ENCODE measurements at places on chromosomes 1 and 21. TPM values are rescaled to one million over a fixed set of nuclear protein-coding genes. Genes with fewer than 3 reads are reported as not detected.

GRCh38 chr21:42523211-42523610 lies 9.6 kb downstream of the SLC37A1 start:
- no peak overlapping the region for H3K4me3 ChIP-seq
- no peaks in the 10 kb centered on the region for H3K27me3 ChIP-seq
- DNase-seq = no peak
- peaks cover 35% of the 10 kb centered on the region for H3K36me3 ChIP-seq
- peaks cover 25% of the 10 kb centered on the region for H3K4me1 ChIP-seq

- H3K4me3 ChIP-seq = no peak overlapping the region
- no peaks in the 10 kb centered on the region for H3K4me1 ChIP-seq
- DNase-seq = no peak
- H3K27ac ChIP-seq = no peak overlapping the region
Observed at GRCh38 chr21:43987509-43987908, 24.6 kb upstream of the TRAPPC10 start.

- no peaks in the 10 kb centered on the region for H3K36me3 ChIP-seq
- H3K4me3 ChIP-seq = no peak overlapping the region
Observed at GRCh38 chr1:245160288-245160687, 5.5 kb downstream of the KIF26B start.

DNA sequence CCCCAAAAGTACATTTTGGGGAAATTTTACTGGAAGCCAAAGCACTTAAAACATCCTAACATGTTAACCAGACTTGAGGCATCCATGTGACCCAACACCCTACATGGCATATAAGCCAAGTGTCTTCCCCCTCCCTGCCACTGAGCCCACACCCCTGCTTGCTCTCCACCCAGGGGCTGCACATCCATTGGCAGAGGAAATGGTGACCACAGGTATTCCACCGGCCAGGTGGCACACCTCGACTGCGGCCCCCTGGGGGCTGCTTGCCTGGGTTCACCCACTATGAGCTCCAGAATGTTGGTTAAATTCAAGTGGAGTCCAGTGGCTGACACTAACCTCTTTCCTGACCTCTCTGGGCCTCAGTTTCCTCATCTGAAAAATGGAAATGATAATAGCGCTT lies 64.4 kb upstream of the FAM20B start:
- H3K36me3 ChIP-seq = no peaks in the 10 kb centered on the region
- no peak overlapping the region for H3K27ac ChIP-seq
- no peak overlapping the region for H3K4me3 ChIP-seq
- H3K4me1 ChIP-seq = no peaks in the 10 kb centered on the region
- no peak for DNase-seq

- no peak overlapping the region for H3K27ac ChIP-seq
- H3K36me3 ChIP-seq = no peaks in the 10 kb centered on the region
- no peak for DNase-seq
- H3K27me3 ChIP-seq = peaks cover 2% of the 10 kb centered on the region
Observed at GRCh38 chr1:1954831-1955441, 35.9 kb upstream of the TMEM52 start.

DNA sequence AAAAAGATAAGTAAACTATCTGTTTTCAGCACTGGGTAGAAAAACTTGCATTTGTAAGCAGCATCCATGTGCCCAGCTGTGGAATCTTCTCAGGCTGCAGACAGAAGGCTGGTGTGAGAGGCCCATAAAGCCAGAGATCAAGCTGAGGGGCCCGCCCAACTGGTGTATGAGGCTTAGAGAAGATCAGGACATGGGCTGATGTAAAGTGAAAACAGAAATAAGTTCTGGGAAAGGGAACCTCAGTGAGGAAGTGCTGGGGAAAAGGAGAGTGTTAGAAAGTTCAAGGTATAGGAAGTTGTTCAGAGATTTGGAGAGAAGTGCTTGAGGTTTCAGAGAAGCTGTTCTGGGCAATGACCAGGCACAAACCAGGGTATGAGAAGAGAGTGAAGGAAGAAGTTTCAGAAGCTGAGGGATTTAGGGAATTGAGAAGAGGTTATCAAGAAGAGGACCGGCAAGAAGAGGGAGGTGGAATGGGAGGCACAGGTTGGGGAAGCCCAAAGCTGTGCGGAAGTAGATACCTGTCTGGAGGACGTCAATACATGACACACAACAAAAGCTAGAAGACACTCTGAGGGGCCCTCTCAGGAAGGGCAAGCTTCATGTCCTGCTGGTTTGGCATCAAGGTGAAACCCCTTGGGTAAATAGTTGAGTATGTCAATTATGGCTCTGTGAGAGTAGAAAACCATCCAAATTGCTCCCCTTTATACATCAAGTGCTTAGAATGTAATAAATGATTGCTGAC lies 2.7 kb upstream of the CD5L start:
- no peaks in the 10 kb centered on the region for H3K27me3 ChIP-seq
- H3K27ac ChIP-seq = no peak overlapping the region
- no peak for DNase-seq
- no peaks in the 10 kb centered on the region for H3K4me1 ChIP-seq
- no peaks in the 10 kb centered on the region for H3K36me3 ChIP-seq

DNA sequence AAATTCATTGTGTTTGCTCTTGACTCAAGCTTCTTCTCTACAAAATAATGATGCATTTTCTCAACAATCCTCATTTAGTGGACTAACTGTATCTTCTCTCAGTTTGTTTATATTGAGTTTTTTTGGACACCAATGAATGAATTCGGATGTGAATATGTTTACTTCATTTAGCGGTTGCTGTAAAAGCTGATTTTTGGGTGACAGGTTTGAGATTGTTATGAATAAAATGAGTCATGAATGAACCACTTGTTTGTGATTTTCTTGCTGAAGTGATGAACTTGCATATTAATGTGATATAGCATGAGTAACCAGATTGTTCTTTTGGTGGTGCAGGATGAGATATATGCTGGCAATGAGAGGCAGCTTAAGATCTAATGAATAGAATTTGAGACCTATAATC lies 3.1 kb downstream of the DNM3 start:
- H3K4me3 ChIP-seq = no peak overlapping the region
- DNase-seq = no peak
- H3K27me3 ChIP-seq = peaks cover 19% of the 10 kb centered on the region
- H3K4me1 ChIP-seq = peaks cover 9% of the 10 kb centered on the region
- no peaks in the 10 kb centered on the region for H3K36me3 ChIP-seq

DNA sequence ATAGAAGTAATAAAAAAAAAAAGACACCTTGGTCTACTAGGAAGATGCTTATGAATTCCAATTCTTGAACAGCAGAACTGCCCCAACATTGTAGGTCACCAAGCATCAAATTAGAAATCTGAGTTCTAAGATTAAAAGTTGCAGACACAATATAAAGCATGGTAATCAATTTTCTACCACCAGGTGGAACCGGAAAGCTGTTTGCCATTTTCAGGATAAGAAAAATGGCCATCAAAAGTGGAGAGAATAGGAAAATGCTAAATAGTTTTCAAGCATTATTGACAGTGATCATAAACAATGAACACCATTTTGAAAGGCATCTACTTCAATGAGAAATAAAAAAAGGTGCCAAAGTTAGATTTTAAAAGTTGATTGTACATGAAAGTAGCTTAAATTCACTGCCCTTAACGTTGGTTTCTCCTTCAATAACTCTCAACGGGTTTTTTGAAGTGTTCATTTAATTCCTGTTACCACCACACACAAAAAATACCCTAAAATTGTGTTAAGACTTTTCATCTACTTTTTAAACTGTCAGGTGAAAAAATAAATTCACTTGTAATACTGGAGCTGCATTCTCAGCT lies 252.9 kb downstream of the KCNT2 start:
- no peak for DNase-seq
- no peaks in the 10 kb centered on the region for H3K4me1 ChIP-seq
- H3K27me3 ChIP-seq = no peaks in the 10 kb centered on the region
- H3K27ac ChIP-seq = no peak overlapping the region

DNA sequence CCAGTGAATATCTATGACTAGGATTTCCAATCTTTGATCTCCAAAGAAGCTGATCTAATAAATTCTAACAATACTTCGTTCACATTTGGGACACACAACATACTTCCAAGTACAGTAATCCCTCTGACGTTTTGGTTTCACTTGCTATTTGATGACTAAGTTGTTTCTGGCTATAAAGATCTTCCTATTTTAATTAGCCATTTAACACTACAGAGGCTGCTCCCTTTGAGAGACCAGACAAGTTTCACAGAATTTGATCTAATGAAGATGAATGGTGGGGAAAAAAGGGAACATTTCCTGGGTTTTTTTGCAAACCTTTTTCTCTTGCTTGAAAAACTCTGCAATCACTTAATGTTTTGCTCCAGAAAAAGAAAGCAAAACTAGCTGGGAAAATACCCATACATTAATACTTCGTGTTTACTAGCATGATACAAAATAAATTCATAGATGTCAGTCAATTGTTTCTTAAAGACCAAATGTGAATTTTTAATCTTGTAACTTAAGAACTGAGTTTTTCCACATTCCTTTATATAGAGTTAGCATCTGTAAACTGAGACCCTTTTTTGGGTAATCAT lies 28.0 kb upstream of the GLIS1 start:
- peaks cover 5% of the 10 kb centered on the region for H3K4me1 ChIP-seq
- H3K4me3 ChIP-seq = no peak overlapping the region
- no peak overlapping the region for H3K27ac ChIP-seq
- no peak for DNase-seq
- H3K27me3 ChIP-seq = no peaks in the 10 kb centered on the region
- H3K36me3 ChIP-seq = peaks cover 14% of the 10 kb centered on the region

DNA sequence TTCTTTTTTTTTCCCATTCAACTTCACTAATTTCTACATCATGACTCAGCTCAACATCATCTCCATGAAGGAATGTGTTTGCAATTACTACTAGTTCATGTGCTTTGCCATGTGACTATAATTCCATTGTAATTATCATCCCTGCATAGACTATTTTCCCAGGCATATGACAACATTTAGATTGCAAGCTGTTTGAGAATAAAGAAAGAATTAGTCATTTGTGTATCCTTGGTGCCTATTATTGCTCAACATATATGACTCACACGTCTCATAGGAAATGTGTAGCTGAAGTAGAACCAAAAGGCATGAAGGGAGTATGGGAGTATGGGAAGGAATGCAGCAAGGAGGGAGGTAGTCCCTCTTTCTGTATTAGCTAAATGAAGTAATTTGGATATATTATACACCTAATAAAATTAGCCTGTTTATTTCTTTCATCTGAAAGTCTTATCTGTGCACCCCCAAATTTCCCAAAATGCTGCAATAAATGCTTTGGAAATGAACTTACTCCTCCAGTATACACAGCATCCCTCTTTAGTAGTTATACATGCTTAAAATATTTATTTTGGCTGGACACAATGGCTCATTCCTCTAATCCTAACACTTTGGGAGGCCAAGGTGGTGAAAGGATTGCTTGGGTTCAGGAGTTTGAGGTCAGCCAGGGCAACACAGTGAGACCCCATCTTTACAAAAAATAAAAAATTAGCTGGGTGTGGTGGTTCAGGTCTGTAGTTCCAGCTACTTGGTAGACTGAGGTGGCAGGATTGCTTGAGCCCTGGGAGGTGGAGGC lies 316.9 kb upstream of the ADGRL4 start:
- no peak overlapping the region for H3K4me3 ChIP-seq
- no peaks in the 10 kb centered on the region for H3K27me3 ChIP-seq

DNA sequence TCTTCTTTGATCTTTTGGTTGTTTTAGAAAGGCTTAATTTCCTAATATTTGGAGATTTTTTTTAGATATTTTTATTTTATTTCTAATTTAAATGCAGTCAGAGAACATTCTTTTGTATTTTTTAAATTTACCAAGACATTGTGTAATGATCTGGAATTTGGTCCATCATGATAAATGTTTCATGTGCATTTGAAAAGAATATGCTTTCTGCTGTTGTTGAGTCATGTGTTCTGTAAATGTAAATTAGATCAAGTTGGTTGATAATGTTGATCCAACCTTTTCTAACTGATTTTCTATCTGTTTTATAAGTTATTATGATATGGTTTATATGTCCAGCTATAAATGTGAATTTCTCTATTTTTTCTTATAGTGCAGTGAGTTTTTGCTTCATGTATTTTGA lies 19.8 kb downstream of the UTS2 start:
- H3K4me1 ChIP-seq = no peaks in the 10 kb centered on the region
- H3K27ac ChIP-seq = no peak overlapping the region
- no peaks in the 10 kb centered on the region for H3K27me3 ChIP-seq
- H3K4me3 ChIP-seq = no peak overlapping the region

DNA sequence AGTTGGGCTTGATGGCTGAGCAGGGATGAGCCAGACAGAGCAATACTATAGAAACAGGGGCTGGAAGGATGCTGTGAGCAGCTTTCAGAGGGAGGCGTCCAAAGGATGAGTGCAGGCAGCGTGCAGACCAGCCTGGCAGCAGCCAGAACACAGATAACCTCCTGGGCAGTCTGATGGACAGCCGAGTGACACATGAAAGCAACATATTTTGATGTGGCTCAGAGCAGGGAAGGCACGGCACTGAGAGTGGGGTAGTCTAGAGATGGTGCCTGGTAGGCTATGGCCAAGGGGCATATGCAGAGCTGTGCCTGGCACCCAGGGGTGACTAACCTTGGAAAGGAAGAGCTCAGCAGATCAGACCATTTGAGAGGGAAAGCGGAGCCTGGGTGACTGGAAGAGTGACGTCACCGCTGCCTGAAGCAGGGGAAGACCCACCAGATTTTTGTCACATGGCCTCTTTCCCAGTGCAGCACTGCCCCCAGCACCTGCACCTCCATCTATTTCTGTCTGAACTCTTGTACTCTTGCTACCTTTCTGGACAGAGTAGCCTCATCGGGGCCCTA lies 3.6 kb downstream of the PINK1 start:
- no peak for DNase-seq
- H3K27me3 ChIP-seq = no peaks in the 10 kb centered on the region
- H3K27ac ChIP-seq = no peak overlapping the region
- no peak overlapping the region for H3K4me3 ChIP-seq

GRCh38 chr1:155776414-155776813 lies 80.6 kb downstream of the GON4L start:
- H3K36me3 ChIP-seq = peaks cover 37% of the 10 kb centered on the region
- no peaks in the 10 kb centered on the region for H3K27me3 ChIP-seq
- no peak for DNase-seq
- no peaks in the 10 kb centered on the region for H3K4me1 ChIP-seq
- no peak overlapping the region for H3K4me3 ChIP-seq

- no peak for DNase-seq
- no peaks in the 10 kb centered on the region for H3K36me3 ChIP-seq
- H3K27ac ChIP-seq = no peak overlapping the region
- H3K27me3 ChIP-seq = peaks cover 13% of the 10 kb centered on the region
- no peak overlapping the region for H3K4me3 ChIP-seq
Observed at GRCh38 chr1:93603106-93603505, 78.5 kb downstream of the BCAR3 start.

The TNNT2 gene
- total RNA-seq = not detected

The OLFML2B gene
- total RNA-seq = 0.22 TPM

The SERTAD4 gene
- not detected for total RNA-seq

The NOTCH2 gene
- 53.9 TPM for total RNA-seq

The TFF2 gene
- total RNA-seq = not detected

All from CD8-positive, alpha-beta memory T cell (primary cell).